ENCODE measurements at places on chromosomes 7 and 10. TPM values are rescaled to one million over a fixed set of nuclear protein-coding genes. Genes with fewer than 3 reads are reported as not detected.

Gene FAM180A
- not detected for polyA plus RNA-seq

Gene RNF133
- polyA plus RNA-seq: not detected

Gene SPACDR
- not detected for polyA plus RNA-seq

Gene UBTD1
- 3.2 TPM for polyA plus RNA-seq

Gene AKR1C4
- polyA plus RNA-seq: not detected

Gene ACSM6
- 0.10 TPM for polyA plus RNA-seq

Gene DRGX
- polyA plus RNA-seq: not detected

Gene TMEM273
- 23.4 TPM for polyA plus RNA-seq

Gene CDNF
- polyA plus RNA-seq: 0.58 TPM
